ENCODE measurements at places on chromosomes 3 and 15.

- DNase-seq, result no peak
Observed at GRCh38 chr3:126865736-126866135, 117.2 kb upstream of the PLXNA1 start.

GRCh38 chr3:35617370-35617769 is 22.0 kb upstream of the ARPP21 start:
- DNase-seq, result no peak

GRCh38 chr3:77460326-77460725 is 420.4 kb downstream of the ROBO2 start:
- no peak for DNase-seq

DNA sequence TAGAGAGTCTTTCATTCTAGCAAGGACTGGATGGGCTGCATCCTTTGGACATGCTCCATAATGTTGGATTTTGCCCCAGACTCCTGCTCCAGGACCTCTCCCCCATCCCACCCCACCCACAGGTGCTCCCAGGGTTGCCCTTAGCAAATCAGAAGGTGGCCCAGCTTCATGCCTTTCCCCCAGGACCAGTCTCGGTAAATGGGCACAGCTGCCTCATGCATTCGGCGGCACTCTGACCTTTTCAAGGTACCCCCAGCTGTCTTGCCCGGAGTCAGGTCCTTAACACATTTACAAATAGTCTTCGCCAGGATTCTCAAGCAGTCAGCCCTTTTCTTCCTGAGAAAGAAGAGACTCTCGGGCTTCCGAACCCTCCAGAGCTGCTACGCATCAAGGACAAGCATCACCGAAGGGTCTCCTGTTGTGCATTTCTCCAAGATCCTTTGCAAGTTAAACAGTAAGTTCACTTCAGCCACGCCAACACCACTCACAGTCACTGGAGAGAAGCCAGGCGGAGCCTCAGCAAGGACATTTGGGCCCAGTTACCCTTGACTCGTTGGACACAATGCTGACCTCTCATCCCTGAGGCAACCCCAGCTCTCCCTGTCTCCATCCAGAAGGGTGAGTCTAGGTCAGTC is 287.8 kb downstream of the FAM43A start:
- no peak for DNase-seq

- no peak for DNase-seq
Observed at GRCh38 chr3:149291178-149291577, 42.3 kb downstream of the TM4SF18 start.

- DNase-seq, result no peak
Observed at GRCh38 chr3:58324391-58325390, 8.0 kb upstream of the PXK start.

DNA sequence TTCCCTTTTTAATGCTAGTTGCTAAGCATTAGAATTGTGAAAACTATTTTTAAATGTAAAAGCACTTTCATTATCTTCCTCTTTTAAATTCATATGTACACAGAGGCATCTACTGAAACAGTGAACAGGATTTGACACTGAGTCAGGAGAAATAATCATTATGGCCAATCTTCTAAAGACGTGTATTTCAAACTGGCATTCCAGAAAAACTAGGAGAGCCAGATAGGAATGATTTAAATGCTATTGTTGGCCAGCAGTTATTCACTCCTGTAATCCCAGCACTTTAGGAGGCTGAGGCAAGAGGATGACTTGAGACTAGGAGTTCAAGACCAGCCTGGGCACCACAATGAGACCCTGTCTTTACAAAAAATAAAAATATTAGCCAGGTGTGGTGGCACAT is 67.6 kb upstream of the RAP2B start:
- DNase-seq, result no peak

GRCh38 chr3:194817592-194817930 is 131.9 kb downstream of the FAM43A start:
- no peak for DNase-seq
